Endodermal cell (in vitro differentiated cells): ENCODE measurements at places on chromosomes 7 and 10. TPM values are rescaled to one million over a fixed set of nuclear protein-coding genes. Genes with fewer than 3 reads are reported as not detected.

- no peak overlapping the region for H3K4me3 ChIP-seq
- H3K36me3 ChIP-seq, result no peaks in the 10 kb centered on the region
- no peaks in the 10 kb centered on the region for H3K4me1 ChIP-seq
- DNase-seq, result no peak
- no peaks in the 10 kb centered on the region for H3K27me3 ChIP-seq
These were observed 54.2 kb downstream of the SLC39A12 start for GRCh38 chr10:18005781-18006456.

- no peaks in the 10 kb centered on the region for H3K36me3 ChIP-seq
- H3K27me3 ChIP-seq, result peaks cover 60% of the 10 kb centered on the region
- DNase-seq, result no peak
- H3K27ac ChIP-seq, result no peak overlapping the region
- H3K4me3 ChIP-seq, result no peak overlapping the region
- H3K4me1 ChIP-seq, result no peaks in the 10 kb centered on the region
These were observed 2.4 kb downstream of the ALOX5 start for GRCh38 chr10:45376371-45376801.

DNA sequence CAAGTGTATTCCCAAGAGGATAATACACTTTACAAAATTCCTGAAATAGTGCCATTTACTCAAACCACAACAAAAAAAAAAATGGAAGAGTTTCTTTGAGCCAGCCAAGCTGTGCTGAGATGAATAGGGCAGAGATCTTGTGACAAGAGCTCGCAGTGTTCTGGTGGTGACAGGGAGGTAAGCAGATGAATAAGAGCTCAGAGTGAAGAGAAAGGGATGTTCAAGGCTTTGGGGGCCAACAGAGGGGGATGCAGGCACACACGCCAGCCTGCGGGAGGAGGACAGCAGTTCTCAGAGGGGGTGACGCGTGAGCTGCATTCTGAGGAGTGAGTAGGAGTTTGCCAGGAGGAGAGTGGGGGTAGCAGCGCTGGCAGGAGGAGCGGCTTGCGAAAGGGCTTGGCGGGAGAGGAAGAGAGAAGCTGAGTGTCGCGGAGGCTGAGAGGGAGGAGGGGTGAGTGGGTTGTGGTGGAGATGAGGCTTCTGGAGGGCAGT is 194.4 kb upstream of the IMMP2L start:
- peaks cover 4% of the 10 kb centered on the region for H3K36me3 ChIP-seq
- DNase-seq, result peak; percentile 85
- no peaks in the 10 kb centered on the region for H3K4me1 ChIP-seq
- peak overlapping the region; percentile 56 for H3K27ac ChIP-seq
- no peaks in the 10 kb centered on the region for H3K27me3 ChIP-seq
- H3K4me3 ChIP-seq, result no peak overlapping the region

DNA sequence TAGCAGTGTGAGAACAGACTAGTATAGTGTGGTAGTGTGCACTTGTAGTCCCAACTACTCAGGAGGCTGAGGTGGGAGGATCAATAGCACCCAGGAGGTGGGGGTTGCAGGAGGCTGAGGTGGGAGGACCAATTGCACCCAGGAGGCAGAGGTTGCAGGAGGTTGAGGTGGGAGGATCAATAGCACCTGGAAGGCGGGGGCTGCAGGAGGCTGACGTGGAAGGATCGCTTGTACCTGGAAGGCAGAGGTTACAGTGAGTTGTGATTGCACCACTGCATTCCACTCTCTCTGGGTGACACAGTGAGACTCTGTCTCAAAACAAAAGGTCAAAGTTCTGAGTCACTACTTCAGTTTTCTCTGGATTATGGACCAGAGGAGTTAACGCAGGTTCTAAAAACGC is 22.6 kb upstream of the DIP2C start:
- DNase-seq, result no peak
- H3K27me3 ChIP-seq, result no peaks in the 10 kb centered on the region
- no peak overlapping the region for H3K4me3 ChIP-seq
- H3K27ac ChIP-seq, result no peak overlapping the region
- H3K36me3 ChIP-seq, result no peaks in the 10 kb centered on the region

DNA sequence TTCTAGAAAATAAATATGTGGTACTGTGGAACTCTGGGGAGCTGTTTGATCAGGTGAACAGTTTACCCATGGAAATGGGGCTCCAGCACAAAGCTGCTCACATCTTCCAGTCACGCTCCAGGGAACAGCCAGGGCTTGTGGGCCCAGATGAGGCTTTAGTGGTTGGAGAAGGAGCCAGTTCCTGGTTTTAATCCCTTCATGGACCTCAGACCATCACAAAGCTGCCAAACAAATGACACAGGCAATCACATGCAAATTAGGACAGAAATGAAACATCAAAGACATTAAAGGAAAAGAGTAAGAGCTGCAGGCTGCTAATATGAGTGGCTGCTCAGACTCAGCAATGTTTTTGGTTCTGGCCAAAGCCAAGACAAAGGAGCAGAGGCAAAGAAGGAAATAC is 2.2 kb upstream of the ATP6V0E2 start:
- no peaks in the 10 kb centered on the region for H3K36me3 ChIP-seq
- peaks cover 17% of the 10 kb centered on the region for H3K27me3 ChIP-seq
- no peak overlapping the region for H3K27ac ChIP-seq
- DNase-seq, result no peak

GRCh38 chr7:7434329-7434728 is 101.3 kb downstream of the COL28A1 start:
- DNase-seq, result no peak
- no peak overlapping the region for H3K27ac ChIP-seq
- no peaks in the 10 kb centered on the region for H3K27me3 ChIP-seq
- no peaks in the 10 kb centered on the region for H3K4me1 ChIP-seq
- no peak overlapping the region for H3K4me3 ChIP-seq

Gene FAM25A
- not detected in 2 replicates for total RNA-seq

Gene COL28A1
- total RNA-seq, result 1.1 and 1.2 TPM in 2 replicates

Gene CDNF
- 0.42 to 1.1 TPM (median 0.51 TPM) in 3 replicates for total RNA-seq

Gene FXYD4
- total RNA-seq, result 0.97 TPM in 1 of 3 replicates, not detected in the others

Gene PNLIPRP1
- total RNA-seq, result not detected in 3 replicates

Gene UNCX
- 0.13 TPM in 1 of 2 replicates, not detected in the other for total RNA-seq

Gene ACSL5
- not detected in 3 replicates for total RNA-seq

Gene GIMAP7
- not detected in 3 replicates for total RNA-seq

Gene RPA3
- 77.4 to 98.9 TPM (median 97.8 TPM) in 3 replicates for total RNA-seq
